Esophagus muscularis mucosa (tissue), 4 donors: ENCODE measurements at places on chromosomes 6 and 20. TPM values are rescaled to one million over a fixed set of nuclear protein-coding genes. Genes with fewer than 3 reads are reported as not detected.

DNA sequence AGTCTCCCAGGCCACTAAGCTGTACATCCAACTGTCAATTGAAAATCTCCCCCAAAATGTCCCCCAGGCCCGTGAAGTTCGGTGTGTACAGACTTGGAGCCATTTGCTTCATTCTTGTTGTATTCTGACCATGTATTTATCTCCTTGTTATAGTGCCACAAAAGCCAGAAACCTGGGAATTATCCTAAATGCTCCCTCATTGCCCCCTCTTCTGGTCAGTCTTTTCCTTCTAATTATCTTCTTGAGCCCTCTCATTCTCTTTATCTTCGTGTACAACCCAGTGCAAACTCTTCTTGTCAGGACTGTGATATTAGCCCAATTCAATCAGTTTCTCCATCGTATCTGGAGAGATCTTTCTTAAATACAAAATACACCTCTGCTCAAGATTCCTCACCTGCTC, 64.7 kb downstream of the RFX6 start:
- no peak for DNase-seq

GRCh38 chr20:46011631-46012482, 3.1 kb downstream of the MMP9 start:
- no peak for DNase-seq

- no peak for DNase-seq
Measured at GRCh38 chr6:13248053-13248452, 80.3 kb downstream of the TBC1D7 start.

DNA sequence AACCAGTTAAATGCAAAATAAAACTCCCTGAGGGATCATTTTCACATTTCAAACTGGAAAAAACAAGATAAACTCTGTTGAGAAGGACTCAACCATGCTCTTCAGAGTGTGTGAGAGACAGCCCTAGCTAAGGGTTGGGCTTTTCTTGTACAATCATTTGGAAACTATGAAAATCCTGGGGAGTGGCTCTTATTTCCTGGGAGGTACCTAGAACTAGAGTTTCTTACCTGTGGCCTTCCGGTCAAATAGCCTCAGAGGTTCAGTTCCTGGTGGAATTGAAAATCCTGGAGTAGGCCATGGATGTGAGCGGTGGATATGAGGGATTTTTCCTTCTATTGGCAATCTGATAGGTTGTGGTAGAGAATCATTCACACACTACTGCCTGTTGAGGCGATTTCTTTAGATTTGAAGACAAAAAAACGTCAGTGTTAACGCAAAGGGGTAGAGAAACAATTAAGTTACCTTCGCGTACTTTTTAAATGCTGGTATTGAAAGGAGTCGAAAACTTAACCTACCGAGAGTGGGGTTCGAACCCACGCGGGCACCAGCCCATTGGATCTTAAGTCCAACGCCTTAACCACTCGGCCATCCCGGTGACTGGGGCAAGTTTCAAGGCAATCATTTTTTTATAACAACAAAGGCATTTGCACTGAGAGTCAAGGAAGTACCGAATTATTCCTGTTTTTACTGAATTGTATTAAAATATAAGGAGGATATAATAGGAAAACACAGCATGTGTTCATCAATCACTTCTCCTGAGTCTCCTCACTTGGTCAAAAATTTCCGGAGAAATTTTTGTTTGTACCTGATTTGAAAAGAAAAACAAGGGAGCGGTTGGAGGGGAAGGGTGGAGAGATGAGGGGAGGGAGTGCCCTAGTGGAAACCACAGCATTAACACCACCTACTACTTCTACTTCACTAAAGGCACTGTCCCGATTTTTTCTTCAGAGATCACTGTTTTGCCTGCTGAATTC, 191.3 kb downstream of the OR2B2 start:
- no peak for DNase-seq

DNA sequence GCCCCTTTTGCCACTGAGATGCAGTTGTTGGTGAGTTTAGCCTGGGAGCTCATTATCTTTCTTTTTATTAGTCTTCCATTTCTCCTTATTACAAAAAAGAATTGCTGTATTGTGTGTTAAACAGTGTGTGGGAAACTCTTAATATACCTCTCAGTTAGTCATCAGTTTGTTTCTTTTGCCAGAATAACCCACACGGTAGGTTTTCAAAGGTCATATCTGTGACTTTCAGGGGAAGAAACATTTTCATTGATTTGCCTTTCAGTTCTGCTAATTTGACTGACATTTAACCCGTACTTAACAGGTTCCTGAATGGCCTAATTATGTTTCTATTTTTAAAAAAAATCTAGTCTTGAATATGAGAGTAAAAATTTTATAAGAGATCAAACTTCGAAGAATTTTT, 145.3 kb downstream of the KHDC1L start:
- DNase-seq, result no peak

Gene SLC17A3
- total RNA-seq, result not detected
